ENCODE measurements at places on chromosomes 3 and 15.

- no peak for DNase-seq
Measured at GRCh38 chr3:31057891-31058290, 163.4 kb upstream of the GADL1 start.

GRCh38 chr3:177364236-177364635 lies 167.0 kb upstream of the TBL1XR1 start:
- DNase-seq, result no peak

GRCh38 chr15:34725556-34725955 lies 29.2 kb downstream of the GJD2 start:
- DNase-seq, result no peak

DNA sequence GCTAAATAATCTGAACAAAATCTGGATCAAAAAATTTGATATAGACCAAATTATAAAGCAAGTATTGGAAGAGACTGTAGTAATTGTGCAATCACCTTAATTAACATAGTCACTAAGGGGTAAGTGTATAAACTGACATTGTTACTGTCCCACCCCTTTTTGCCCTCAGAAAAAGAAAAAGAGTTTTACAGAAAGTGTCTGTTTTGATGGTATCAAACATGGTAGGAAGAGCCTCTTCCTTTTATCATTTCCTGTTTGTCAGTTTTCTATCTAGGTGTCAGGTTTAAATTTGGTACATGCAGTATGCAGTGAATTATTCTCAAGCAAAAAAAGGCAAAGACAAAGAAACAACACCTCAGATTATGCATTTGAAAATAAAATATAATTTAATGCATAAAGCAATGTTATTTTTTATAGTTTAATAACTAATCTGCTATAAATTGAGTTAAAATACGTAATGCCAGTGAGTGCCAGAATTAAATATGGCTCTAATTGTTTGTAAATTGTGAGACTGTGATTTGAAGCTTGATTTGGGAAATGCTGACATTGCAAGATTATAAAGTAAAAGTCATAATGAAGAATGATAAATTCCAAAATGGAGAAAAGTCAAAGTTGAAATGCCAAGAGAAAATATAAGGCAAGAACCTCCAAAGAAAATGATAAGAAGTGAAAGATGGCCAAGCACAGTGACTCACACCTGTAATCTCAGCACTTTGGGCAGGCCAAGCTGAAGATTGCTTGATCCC lies 30.3 kb upstream of the CMC1 start:
- no peak for DNase-seq

DNA sequence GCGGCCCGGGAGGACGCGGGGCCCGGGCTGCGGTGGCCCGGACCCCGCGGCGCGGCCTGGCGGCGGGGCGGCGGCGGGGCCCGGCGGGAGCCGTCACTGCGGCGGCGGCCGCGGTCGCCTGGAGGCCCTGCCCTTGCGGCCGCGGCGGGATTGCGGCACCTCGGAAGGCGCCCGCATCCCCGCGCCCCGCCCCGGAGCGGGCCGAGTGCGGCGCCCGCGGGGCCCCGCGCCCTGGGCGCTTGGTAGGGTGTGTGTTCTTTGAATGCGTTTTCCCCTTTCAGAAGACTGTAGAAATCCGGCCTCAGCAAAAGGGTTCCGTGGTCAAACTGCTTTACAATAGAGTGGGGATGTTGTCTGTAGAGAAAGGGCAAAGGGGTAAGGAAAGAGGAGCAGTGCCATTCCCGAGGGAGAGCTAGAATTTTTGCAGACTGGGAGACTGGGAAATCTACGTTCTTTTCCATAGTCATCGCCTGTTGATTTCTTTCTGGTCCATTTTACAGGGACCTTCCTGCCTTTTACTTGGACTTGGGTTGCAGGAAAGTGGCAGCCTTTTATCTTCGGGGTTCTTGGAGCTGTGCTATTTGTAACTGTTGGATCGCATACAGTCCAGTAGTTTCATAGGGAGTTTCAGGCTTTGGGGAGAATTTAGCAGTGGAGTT lies 630 bp downstream of the SNRK start:
- DNase-seq, result no peak

DNA sequence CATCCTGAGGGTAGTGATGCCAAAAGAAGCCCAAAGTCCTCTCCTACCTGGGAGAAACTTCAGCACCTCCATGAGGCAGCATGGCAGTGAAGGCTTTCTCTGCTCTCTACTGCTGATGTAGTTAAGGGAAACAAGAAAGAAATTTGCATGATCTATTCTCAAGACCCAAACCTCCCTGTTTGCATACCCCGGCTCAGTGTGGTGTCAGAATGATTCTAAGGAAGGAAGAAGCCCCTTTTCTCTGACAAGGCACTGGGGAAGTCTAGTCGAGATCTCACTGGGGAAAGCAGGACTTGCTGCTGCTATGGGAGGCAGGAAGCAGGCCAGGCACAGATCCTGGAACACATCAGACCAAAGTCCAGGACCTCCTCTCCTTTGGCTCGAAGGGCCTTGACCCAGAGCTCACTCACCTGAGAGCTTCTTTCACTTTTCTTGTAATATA lies 89.4 kb upstream of the ICE2 start:
- no peak for DNase-seq

DNA sequence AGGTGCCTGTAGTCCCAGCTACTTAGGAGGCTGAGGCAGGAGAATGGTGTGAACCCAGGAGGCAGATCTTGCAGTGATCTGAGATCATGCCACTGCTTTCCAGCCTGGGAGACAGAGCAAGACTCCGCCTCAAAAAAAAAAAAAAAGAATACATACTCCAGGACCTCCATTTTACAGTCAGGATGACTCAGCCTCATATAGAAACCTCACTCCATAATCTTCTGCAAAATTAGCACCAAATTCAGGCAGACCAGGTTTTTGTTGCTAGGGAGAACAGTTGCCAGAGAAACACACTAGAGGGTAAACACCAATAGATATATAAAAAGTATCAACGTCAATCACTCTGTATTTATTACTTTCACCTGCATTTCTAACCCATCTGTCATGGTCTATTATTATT lies 28.3 kb upstream of the AP3B2 start:
- no peak for DNase-seq

GRCh38 chr15:91408476-91409076 lies 308.5 kb downstream of the SV2B start:
- DNase-seq, result no peak

DNA sequence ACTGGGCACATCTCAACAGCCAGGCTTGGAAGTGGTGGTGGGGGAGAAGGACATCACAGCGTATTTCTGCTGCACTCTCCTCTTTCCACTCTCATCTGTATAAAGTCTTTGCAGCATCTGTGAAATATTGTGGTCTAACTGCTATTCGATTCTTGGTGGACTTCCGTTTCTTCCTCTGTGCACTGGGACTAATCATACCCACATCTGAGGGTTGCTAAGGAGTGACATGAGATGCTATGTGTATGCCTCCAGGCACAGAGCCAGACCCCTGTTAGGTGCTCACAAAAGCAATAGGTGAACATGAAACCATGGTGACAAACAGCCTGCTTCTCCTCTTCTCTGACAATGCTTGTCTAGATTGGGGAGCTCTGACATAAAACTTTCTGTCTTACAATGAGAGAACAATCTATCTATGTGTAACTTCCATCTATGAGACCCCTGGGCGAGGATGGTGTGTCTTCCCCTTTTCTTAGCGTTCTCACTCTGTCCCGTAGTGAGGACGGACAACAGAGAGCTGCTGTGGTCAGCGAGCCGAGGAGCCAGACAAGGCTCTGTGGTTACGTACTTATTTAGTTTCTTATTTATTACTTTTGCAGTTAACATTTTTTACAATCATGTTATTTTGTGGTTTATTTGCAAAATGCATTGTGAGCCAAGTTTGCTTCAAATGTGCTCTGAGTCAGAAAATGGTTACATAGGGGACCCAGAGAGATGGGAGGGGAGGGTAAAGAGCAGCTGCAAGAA lies 196.7 kb upstream of the TPRG1 start:
- no peak for DNase-seq

DNA sequence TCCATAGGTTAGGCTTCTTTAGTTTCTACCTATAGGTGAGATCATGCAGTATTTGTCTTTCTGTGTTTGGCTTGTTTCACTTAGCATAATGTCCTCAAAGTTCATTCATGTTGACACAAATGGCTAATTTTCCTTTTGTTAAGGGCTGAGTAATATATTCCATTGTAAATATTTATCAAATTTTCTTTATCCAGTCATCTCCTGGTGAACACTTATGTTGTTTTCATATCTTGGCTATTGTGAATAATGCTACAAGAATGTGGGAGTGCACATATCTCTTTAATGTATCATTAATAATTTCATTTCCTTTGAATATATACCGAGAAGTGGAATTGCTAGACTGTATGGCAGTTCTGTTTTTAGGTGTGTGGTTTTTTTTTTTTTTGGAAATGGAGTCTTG lies 250.9 kb upstream of the SEMA6D start:
- DNase-seq, result no peak

GRCh38 chr3:151203051-151203420 lies at the start of gene GPR171:
GPR171 (minus strand) TSS chr3:151203216; CDS start chr3:151199386, 3,830 bp downstream.
- DNase-seq, result no peak

DNA sequence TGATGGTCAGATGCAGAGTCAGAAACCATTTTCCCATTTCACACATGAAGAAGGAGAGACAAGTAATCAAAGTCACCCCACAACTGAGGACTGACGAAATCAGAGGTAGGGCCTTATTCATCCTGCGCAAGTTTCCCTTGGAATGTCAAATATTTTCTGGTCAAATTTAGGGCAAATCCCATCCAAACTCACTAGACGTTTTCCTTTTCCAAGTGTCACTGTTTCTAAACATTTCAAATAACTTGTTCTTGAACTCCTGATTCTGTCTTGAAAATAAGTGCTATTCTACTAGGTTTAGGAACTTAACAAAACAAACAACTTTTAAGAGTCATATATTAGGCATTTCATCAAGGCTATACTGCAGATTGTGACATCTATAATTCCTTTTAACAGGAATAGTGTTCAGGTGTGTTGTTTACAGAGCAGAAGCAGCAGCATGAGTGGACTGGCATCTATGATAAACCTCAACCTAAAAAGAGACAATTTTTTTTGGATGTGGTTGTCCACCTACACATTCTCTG lies 40.7 kb downstream of the SUMF1 start:
- no peak for DNase-seq

DNA sequence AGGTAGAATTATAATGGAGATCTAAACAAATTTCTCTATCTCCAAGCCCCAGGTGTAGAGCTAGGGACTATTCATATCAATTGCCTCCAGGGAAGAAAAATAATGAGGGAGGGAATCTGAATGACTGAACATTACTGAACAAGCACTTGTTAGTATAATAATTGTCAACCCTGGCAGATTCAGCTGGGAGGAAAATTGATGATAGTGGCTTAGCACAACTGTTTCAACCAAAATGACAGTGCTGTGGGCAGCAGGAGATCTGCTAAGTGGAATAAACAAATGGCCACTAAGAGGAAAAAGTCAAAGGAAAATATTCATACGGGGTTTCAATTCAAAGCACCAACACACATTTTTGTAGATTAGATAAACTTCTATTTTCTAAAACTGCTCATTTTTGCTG lies 294.9 kb upstream of the ZNF385D start:
- no peak for DNase-seq

- DNase-seq, result no peak
Measured at GRCh38 chr15:70521576-70522322, 241.6 kb downstream of the UACA start.

DNA sequence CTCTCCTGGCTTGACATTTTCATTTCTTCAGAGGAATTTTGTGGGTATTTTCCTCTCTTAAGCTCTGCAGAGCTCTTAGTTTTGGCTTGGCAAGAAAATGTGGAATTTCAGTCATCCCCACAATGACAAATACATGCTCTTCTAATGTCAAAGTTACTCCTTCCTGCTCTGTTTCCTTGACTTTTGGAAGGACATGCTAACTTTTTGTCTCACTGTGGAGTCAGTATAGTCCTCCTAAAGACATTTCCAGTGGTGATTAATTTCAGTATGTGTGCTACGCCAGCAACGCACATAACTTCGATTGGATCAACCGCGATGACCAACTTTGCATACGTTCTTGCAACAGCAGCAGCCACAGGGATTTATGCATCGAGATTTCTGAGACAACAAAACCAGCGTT lies 13.3 kb downstream of the EBLN2 start:
- no peak for DNase-seq

DNA sequence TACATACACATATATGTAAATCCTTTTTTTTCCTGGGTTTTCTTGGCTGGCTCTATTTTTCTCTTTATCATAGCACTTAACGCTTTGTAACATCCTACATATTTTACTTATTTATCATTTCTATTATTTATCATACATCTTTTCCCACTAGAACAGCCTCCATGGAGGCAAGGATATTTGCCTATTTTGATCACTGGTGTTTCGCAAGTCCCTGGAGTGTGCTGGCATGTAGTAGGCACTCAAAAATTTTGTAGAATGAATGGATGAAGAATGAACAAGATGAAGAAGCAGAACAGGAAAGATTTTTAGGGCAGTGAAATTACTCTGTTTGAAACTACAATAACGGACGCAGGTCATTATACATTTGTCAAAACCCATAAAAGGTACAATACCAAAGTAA lies 83.0 kb upstream of the PTX3 start:
- no peak for DNase-seq

DNA sequence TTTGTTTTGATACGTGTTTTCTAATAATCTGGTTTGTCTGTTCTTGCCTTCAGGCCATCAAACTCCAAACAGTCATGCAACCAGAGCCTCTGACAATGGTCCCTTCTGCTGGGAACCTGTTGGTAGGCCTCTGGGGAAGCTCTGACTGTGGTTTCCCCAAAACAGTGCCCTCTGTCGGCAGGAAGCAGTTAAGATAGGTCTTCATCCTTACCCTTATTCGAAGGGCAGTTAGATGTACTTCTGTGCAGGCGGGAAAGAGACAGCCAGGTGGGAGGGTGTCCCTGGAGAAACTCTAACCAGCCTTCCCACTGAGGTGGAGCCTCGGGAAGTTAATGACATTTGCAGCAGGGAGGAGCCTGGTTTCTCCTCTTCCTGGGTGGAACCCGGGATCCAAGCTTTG lies 81.6 kb upstream of the CHMP2B start:
- DNase-seq, result no peak

DNA sequence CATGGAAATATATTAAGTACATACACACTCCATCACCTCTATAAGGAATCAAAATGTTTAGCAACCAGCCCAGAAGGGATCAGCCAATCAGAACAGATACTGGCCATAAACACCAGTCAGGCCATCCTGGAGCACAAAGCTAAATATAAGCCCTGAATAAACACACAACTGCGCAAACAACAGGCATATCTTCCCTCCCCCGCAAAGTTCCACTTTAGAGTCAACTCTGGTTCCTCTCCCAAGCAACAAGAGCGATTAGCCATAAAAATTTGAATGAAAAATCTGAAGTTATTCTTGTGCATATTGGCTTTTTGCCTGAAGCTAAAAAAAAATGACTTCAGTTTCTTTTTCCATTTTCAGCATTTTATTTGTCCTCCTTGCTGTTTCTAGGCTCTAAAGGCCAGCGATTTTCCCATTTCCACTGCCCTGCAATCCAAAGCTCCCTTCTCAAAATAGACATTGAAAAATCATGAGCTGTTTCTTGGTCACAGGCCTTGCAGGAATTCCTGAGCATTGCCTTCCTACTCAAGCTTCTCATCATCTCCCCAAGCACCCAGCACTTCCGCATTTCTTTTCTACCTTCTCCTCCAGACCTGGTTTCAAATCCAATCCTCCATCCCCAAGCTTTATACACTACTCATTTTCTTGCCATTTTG lies 247.9 kb downstream of the ZMAT3 start:
- DNase-seq, result no peak

All from GF-D8 (cell line).